ENCODE measurements at places on chromosomes 1 and 21. TPM values are rescaled to one million over a fixed set of nuclear protein-coding genes. Genes with fewer than 3 reads are reported as not detected.

DDAH1 gene
- not detected for polyA plus RNA-seq

NTRK1 gene
- polyA plus RNA-seq = not detected

GRCh38 chr1:19809044-19809750, 5.9 kb downstream of the RNF186 start:
- no peak for DNase-seq

DNA sequence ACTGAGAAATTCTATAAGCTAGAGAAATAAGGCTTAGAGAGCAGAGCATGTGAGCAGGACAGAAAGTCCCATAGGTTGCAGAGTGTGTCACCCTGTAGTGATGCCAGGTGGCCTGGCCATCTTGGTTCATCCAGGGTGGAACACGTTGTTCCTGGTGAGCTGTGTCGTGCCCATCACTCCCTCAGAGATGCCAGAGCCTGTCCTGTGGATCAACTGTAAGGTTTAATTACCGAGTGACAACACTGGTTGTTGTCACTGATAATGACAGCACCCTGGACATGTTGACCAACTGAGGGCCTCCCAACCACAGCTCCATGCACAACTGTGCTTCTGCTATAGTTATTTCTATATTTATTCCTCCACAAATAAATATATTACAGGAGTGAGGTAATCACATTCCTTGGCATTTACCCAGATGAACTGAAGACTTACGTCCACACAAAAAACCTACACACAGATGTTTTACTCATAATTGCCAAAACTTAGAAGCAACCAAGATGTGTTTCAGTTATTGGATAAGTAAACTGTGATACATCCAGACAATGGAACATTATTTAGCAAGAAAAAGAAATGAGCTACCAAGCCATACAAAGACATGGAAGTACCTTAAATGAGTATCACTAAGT, 6.2 kb downstream of the C1orf198 start:
- DNase-seq = no peak

GRCh38 chr1:246420300-246420699, 86.8 kb downstream of the SMYD3 start:
- no peak for DNase-seq

DNA sequence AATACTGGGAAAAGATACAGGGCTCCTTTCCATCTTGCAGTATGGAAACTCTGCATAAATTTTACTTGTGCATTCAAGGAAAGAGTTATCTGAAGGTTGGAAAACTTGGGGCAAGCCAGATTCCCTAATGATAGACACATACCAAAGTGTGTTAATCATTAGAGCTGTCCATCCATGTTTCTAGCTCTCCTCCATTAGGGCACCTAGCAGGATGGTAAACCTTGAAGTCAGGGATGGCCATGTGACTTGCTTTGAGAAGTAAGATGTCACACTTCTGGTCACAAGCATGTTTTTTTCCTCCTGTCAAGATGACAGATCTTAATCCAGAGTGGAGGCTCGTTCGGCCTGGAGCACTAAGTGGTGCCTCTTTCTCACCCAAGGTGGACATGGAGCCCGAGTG, 241.9 kb upstream of the RUNX1 start:
- no peak for DNase-seq

- DNase-seq = no peak
Measured at GRCh38 chr1:111463029-111463683, 10.6 kb upstream of the C1orf162 start.

GRCh38 chr1:68051475-68051874, 1.0 kb upstream of the DIRAS3 start:
- DNase-seq = no peak

- DNase-seq = no peak
Measured at GRCh38 chr1:48760857-48761256, 15.8 kb downstream of the BEND5 start.

DNA sequence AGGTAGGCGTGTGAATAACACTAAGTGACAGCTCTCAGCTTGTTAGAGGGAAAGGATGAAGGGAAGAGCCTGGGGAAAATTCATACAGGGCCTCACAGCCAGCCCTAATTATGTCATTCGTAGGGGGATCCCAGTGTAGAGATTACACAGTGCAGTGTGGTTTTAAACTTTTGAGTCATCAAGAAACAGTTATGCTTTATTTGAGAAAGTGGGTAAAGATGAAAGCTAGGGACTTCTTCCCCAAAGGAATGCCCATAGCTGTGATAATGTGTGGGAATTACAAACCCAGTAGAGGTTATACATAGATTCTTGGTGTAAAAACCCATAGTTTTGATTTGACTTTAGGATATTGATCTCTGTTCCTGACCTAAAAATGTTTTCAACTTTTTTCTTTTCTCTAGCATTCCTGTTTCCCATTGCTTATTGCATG, 1.9 kb downstream of the TTF2 start:
- no peak for DNase-seq

- no peak for DNase-seq
Measured at GRCh38 chr1:59776960-59777852, 37.5 kb upstream of the HOOK1 start.

DNA sequence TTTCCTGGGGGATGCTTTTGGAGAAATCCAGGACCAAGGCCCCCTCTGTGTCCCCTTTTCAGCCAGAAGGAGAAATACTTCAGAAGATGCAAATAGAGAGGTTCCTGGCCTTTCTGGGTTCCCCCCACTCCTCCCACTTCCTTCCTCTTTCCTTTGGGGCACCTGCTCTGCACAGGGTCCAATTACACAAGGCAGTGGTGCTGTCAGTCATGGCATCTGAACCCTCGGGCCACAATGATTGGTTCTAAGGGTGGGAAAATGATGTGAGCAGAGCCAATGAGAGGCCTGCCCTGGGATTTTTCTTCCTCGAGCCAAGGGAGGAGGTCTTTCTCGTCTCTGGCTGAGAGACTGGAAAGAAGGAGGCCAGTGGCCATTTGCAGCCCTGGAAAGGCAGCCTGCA, 282.2 kb downstream of the NPHP4 start:
- DNase-seq = no peak

DNA sequence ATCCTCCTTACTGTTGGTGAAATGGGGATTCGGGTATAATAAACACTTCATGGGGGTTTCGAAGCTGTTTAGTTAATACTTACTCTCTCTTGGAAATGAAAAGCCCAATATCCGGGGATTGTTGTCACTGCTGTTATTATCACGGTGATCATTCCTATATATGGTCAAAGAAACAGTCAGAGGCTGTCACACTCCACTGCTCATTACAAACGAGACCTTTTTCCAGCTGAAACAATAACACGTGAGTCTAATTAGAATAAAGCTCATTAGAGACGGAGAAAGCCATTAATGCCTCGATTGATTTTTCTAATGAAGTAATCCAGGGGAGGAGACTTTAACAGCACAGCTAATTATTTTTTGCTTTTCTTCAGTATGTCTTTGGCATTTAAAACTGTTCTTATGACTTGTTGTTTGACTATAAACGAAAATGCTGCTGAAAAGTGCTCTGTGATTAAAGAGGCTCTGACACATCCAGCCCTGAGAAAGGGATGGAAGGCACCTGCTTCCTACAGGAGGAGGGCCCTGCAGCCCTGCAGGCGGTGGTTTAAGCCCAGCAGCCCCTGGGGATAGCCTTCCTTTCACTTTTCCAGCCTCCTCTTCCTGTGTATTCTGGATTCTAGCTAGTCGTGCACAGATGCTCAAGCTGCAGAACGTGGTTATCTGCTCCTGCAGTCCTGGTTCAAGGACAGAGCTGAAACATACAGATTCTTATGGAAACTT, 143.6 kb downstream of the EDEM3 start:
- DNase-seq = no peak

DNA sequence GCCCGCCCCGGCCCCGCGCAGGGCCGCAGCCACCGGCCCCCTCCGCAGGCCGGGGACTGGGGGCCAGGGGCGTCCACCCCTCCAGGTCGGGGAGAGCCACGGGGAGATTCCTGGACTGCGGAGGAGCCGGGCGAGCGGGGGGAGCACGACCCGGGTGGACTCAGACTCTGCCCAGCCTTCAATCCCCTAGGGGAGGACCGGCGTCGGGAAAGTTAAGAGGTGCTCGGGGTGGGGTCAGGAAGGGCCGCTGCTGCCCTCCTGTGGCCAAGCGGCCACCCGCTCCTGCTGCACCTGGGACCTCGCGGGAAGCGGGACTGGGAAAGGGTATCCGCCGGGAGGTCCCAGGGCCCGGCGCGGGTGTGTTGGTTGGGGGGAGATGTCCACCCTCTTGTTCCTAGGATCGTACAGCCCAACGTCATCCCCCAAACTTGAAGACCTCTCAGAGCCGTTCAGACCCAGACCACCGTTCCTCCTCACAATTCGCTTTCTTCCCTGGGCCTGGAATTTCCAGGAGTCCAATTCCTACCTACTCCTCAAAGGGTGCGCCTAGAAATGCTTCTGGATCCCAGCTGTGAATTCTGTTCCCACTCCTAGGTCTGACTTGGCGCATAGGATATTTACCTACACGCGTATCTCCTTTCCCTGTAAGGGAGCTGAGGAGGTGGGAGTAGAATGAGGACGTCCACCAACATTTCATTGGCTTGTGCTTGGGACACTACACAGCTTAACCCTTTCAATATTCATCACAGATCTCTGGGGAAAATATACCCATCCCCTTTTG, 484 bp upstream of the RHOC start:
- peak; percentile 47 for DNase-seq

PROK1 gene
- polyA plus RNA-seq = not detected

GRCh38 chr1:22540337-22540736, 23.0 kb upstream of the EPHA8 start:
- no peak for DNase-seq

GRCh38 chr1:93722081-93723031, 40.7 kb upstream of the BCAR3 start:
- no peak for DNase-seq

TDRD5 gene
- polyA plus RNA-seq = not detected

MAP3K7CL gene
- 2.8 TPM for polyA plus RNA-seq

GRCh38 chr1:186304982-186305949, 69.8 kb downstream of the TPR start:
- peak; percentile 34 for DNase-seq

- DNase-seq = no peak
Measured at GRCh38 chr1:198467907-198468306, 72.6 kb downstream of the ATP6V1G3 start.

SPATA17 gene
- polyA plus RNA-seq = not detected

LCE2A gene
- polyA plus RNA-seq = not detected

DNA sequence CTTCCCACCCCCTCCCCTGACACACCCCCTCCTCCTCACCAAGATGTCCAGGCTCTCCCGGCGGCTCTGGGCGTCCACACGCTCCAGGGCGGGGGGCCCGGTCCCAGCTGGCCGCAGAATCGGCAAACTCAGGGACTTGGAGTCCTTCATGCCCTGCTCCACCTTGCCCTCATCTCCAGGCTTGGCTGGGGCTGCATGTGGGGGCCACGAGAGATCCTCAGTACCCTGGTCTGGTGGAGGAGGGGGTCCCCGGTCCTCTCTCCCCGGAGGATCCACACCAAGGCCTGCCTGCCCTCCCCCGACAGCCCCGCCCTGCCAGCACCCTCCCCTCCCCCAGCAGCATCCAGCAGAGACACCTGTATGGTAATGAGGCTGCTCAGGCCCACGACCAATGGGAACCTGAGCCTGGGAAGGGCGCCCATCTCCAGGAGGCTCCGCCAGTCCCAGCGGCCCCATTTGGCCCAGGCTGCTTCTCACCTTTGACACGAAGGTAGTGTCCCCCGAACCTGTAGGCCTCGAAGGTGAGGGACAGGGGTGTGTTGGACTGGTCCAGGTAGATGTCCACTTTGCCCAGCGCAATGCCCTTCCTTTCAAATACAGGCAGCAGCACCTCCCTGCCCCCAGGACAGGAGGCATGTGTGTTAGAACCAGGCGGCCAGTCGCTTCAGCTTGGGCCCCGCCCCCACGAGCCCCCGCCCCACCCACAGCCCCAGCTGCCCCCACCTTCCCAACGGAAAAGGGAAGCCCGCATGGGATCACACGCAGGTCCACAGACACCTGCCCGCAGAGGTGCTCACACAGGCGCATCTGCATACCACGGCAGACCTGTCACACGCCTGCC, 8.2 kb upstream of the TNFRSF25 start:
- DNase-seq = no peak

GRCh38 chr1:245045087-245045881, 109.5 kb upstream of the KIF26B start:
- no peak for DNase-seq

- DNase-seq = no peak
Measured at GRCh38 chr1:89262643-89263042, 10.0 kb downstream of the GBP5 start.

CCDC24 gene
- 1.1 TPM for polyA plus RNA-seq

GRCh38 chr1:28871631-28872401, 42.6 kb upstream of the EPB41 start:
- DNase-seq = no peak

All from CD4-positive, alpha-beta memory T cell (primary cell).